ENCODE measurements at places on chromosomes 1 and 21.

- DNase-seq, result no peak
- H3K4me3 ChIP-seq, result no peak overlapping the region
- no peaks in the 10 kb centered on the region for H3K27me3 ChIP-seq
- H3K4me1 ChIP-seq, result no peaks in the 10 kb centered on the region
- H3K27ac ChIP-seq, result no peak overlapping the region
- H3K36me3 ChIP-seq, result no peaks in the 10 kb centered on the region
These were observed 71.4 kb downstream of the LRRC7 start for GRCh38 chr1:69639159-69639558.

GRCh38 chr1:171869097-171869496, 27.8 kb downstream of the DNM3 start:
- no peaks in the 10 kb centered on the region for H3K4me1 ChIP-seq
- H3K36me3 ChIP-seq, result no peaks in the 10 kb centered on the region
- H3K27me3 ChIP-seq, result no peaks in the 10 kb centered on the region
- no peak overlapping the region for H3K4me3 ChIP-seq

- H3K4me1 ChIP-seq, result peaks cover 9% of the 10 kb centered on the region
- H3K4me3 ChIP-seq, result no peak overlapping the region
- no peaks in the 10 kb centered on the region for H3K27me3 ChIP-seq
- no peak overlapping the region for H3K27ac ChIP-seq
- no peaks in the 10 kb centered on the region for H3K36me3 ChIP-seq
- no peak for DNase-seq
These were observed 83.5 kb downstream of the RABGAP1L start for GRCh38 chr1:174242856-174243255.

- no peak overlapping the region for H3K27ac ChIP-seq
- no peak overlapping the region for H3K4me3 ChIP-seq
- H3K27me3 ChIP-seq, result peaks cover 19% of the 10 kb centered on the region
- no peaks in the 10 kb centered on the region for H3K36me3 ChIP-seq
These were observed 9.6 kb upstream of the SMYD2 start for GRCh38 chr1:214271174-214271858.

- H3K36me3 ChIP-seq, result peaks cover 4% of the 10 kb centered on the region
- no peak overlapping the region for H3K4me3 ChIP-seq
- DNase-seq, result no peak
- H3K27ac ChIP-seq, result no peak overlapping the region
These were observed 92.2 kb downstream of the GRIK3 start for GRCh38 chr1:36942148-36942547.

All from Calu3 (cell line).